Cortex of kidney (tissue), 1 donor: ENCODE measurements at places on chromosomes 4 and X.

GRCh38 chr4:175253184-175253902 is 335.2 kb downstream of the ADAM29 start:
- no peak for DNase-seq

DNA sequence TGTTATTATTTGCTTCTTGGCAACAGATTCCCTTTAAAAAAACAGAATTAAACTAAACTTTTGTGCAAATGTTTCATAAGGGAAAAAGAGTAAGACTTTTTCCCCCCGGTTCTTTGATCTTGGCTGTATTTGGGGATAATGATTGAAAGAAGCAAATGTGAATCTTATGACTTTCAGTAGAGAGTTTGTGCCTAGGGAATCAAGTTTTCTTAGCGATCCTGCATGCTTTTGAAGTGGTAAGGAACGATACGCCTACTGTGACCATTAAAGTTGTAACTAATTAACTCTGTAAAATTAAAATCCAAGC is 9.0 kb downstream of the ATP10D start:
- no peak for DNase-seq

- no peak for DNase-seq
Observed at GRCh38 chr4:127403471-127404084, 229.2 kb upstream of the INTU start.

DNA sequence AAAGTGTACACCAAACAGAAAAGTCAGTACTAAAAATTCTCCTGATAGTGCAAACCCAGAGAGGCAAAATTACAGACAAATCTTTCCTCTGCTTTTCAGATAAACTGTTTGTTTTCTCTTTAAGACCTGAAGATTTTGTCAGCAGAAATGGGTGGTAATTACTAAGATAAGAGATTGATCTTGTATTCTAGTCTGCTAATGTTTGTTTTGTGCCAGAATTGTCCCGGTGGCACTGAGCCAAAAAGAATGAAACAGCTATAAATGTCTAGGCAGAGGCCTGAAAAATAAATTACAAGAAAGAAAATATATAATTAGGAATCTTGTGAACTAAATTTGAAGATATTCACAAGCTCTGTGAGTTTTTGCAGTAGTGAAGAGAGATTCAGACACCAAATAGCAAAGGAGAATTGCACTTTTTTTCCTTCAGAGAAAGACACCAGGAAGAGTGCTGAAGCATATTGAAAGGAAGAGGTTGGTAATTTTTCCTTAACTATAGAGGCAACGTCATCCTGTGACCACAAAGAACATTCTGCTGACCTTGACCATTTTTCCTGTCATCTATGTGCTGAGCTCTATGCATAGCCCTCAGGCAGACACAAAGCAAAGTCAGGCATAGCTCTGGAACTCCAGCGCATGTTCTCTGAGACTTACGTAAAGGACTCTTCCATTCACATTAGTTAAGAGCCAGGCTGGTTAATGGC is 314.5 kb upstream of the RASGEF1B start:
- DNase-seq = no peak

GRCh38 chr4:80568891-80569290 is 233.4 kb downstream of the CFAP299 start:
- no peak for DNase-seq

GRCh38 chr4:98493296-98493695 is 165.1 kb downstream of the TSPAN5 start:
- DNase-seq = no peak

- no peak for DNase-seq
Observed at GRCh38 chr4:72606751-72607150, 37.7 kb upstream of the ADAMTS3 start.

DNA sequence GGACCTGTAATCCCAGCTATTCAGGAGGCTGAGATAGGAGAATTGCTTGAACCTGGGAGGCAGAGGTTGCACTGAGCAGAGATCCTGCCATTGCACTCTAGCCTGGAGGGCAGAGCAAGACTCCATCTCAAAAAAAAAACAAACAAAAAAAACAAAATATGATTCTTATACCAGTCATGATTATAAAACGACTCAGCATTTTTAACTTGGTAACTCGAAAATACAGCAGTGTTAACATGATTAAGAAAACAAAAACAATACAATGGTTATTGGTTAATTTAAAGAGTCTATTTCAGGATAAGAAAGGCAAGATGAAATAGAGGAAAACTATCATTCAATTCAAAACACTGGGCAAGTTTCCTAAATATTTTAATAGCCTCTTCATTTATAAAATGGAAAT is 865.3 kb downstream of the PCDH7 start:
- no peak for DNase-seq

DNA sequence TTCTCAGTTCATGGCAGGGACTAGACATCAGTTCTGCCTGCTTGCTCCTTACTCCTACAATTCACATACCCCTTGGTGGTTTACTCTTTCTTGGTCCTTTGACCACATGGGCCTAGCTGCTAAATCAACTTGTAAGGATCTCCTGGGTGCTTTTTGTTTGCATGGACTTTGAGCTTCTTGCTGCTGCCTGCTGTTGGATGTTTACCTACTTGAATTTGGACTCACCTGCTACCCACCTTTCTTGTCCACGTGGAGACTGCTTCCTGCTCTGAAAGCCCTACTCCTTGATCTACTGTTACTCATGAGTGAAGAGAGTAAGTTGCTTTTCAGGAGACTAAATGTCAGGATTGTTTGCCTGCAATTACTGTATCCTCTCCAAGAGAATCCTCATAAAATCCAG is 15.2 kb upstream of the ARHGAP24 start:
- no peak for DNase-seq

DNA sequence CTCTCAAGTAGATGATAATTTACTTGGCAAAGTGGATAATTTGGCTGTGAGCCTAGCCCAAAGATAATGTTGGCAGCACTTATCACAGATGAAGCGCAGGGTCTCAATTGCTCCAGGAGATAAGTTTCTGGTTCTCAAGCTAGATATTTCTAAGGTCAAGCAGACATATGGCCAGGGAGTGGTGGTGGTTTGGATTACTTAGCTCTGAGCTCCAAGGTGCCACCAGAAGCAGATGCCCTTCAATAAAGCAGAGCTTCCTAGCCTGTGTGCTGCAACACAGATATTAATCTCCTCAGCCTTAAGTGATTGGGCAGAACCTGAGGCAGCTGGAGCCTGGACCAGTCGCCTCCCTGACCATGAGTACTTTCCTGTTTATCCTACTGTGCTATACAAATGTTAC is 79.2 kb upstream of the NALF2 start:
- DNase-seq = no peak

DNA sequence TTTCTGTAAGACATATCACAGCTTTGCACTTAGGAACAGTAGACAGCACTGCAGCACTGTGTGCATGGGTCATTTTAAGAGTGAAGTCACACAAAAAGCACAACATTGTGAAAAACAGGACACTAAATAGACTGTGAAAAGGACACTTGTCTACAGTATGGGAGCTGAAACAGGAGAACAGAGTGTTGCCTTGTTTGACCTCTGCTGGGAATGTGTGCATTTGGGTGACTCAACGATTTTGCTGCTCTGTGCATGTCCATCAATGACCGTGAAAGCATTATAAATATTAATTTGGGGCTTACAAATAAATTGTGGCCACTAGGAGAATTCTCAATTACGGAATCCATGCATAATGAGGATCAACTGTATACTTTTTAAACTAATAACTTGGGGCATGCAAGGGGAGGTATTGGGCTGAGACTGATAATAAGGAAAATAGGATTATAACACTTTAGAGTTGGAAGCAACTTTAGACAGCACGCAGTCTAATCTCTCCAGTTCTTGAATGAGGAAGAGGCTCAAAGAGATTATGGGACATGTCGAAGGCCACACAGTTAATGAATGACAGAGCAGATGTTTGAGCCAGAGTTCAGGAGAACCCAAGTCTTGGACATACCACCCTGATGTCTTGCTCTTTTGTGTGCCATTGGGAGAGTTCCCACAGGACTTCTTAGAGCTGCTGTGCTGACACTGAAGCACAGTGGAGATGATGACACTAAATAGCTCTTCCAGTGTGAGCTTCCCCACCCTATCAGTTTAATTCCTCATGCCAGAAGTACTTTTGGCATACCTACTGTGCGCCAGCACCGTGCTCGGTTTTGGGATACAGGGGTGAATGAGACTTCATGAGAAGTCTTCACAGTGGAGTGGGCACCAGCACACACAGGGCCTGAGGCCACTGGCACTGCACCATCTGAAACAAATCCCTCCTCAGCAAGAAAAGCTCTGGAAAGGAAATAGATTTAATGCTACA is 79.3 kb downstream of the FRAS1 start:
- DNase-seq = no peak

GRCh38 chr4:87219632-87220093 is 755 bp downstream of the KLHL8 start:
- no peak for DNase-seq
